ENCODE measurements at places on chromosomes 5 and 9. TPM values are rescaled to one million over a fixed set of nuclear protein-coding genes. Genes with fewer than 3 reads are reported as not detected.

DNA sequence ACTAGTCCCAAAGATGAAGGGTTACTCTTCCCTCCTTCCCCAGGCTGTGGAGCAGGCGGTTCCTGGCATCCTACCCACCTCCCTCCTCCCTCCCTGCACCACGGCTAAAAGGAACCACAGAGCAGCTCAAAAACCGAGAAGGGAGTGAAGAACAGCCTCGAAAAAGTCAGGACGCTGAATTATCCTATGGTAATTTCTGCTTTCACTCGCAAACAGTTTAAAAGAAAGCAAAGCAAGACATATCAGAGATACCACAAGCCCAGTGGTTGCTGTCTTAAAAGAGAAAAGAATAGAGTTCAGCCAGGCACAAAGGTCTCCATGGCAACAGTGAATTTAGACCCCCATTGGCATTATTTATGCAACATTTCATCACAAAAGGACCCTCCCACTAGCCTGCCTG, 315.4 kb downstream of the CTNND2 start:
- peak; percentile 33 for DNase-seq

- DNase-seq: peak; percentile 36
Observed at GRCh38 chr9:132244582-132245455, 83.0 kb downstream of the NTNG2 start.

DNA sequence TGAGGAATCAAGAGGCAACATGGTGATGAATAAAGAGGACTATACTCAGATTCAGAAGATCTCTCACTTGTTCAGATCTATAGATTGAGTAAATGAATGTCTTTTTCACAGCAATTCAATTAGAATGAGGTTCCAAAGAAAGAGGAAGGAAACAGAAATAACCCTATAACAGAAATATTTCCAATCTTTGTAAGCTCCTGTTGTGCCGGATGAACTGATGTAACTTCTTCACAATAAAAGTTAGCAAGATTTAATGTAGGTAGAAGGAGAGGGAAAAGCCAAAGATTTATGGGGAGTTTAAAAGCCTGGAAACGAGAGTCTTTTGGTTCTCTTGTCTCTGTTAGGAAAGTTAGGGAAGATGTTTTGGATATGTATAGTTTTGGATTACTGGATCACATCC, 92.1 kb downstream of the PBX3 start:
- no peak for DNase-seq

GRCh38 chr5:166786889-166787288, 1504.6 kb upstream of the WWC1 start:
- no peak for DNase-seq

DNA sequence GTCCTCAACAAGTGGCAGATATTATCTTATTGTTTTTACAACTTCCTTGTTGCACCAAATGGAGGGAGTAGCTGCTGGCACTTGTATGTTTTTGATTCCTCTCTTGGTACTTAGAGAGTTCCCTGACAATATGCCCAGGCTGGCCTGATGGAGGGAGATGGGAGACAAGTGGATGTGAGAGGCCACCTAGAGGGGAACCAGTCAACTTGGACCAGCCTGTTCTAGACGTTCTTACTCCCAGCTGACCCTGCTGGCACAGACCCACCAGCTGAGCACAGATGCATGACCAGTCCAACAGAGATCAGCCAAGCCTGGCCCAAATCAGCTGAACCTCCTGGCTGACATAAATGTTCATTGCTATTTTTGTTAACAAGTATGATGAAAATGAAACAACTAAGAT, 60.9 kb upstream of the GDNF start:
- DNase-seq: peak; percentile 8

- no peak for DNase-seq
Observed at GRCh38 chr9:94767331-94768072, 41.0 kb downstream of the AOPEP start.

GRCh38 chr5:157598350-157598936, 22.9 kb upstream of the ADAM19 start:
- DNase-seq: no peak

- DNase-seq: peak; percentile 18
Observed at GRCh38 chr9:3949744-3950143, 350.1 kb downstream of the GLIS3 start.

- DNase-seq: peak; percentile 92
Observed at GRCh38 chr9:95516734-95517558, at the start of gene PTCH1. PTCH1 (minus strand) TSS chr9:95516971.

- DNase-seq: no peak
Observed at GRCh38 chr5:105167092-105167491, 1604.5 kb upstream of the NUDT12 start.

- DNase-seq: no peak
Observed at GRCh38 chr5:135824541-135825041, 9.9 kb upstream of the SLC25A48 start.

GRCh38 chr5:61465066-61465465, 133.0 kb downstream of the ZSWIM6 start:
- DNase-seq: no peak

DNA sequence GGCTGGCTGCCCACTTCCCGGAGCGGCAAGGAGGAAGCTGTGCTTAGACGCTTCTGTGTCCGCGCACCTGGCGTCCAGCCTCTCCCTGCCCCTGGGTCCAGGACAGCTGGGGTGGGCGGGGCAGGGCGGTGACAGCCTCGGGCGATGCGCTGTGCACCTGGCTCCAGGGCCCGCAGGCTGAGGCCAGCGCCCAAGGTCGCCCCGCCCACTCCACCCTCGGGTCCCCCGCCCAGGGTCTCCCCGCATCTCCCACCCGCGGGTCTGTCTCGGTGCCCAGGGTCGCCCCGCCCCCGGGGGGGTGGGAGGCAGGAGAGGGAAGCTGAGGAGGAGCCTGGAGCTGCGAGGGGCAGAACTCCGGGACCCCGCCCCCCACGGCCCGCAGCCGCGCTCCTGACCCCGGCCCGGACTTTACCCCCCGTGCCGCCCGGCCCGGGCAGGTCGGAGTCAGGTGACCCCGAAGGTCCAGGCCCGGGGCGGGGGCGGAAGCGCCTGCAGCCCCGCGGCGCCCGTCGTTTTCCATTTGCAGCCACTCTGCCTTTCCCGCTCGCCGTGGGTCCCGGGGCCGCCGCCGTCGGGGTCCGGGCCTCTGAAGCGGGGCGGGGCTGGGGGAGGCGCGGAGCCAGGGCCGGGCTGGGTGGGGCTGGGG, at the start of gene ENTPD8:
Gene ENTPD8, minus strand, starts transcription at position 69 of the 646 bp plus-strand sequence. CDS start 3,072 bp downstream, outside the sequence.
- peak; percentile 31 for DNase-seq

DNA sequence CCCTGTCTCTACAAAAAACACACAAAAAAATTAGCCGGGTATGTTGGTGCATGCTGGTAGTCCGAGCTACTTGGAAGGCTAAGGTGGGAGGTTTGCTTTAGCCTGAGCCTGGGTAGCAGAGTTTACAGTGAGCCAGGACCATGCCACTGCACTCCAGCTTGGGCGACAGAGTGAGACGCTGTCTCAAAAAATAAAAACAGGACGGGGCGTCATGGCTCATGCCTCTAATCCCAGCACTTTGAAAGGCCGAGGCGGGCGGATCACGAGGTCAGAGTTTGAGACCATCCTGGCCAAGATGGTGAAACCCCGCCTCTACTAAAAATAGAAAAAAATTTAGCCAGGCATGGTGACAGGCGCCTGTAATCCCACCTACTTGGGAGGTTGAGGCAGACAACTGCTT, 40.3 kb downstream of the UBE2D2 start:
- DNase-seq: no peak

SOHLH1 gene
- polyA plus RNA-seq: not detected

FAM170A gene
- 0.08 TPM for polyA plus RNA-seq

GNPDA1 gene
- polyA plus RNA-seq: 23.3 TPM

MYOT gene
- 0.44 TPM for polyA plus RNA-seq

PSD2 gene
- 0.04 TPM for polyA plus RNA-seq

THG1L gene
- polyA plus RNA-seq: 8.0 TPM

PCDHA5 gene
- 0.10 TPM for polyA plus RNA-seq

RORB gene
- polyA plus RNA-seq: 1.1 TPM

C9orf85 gene
- 6.1 TPM for polyA plus RNA-seq
